ENCODE measurements at places on chromosomes 5 and 9.
A peak's percentile ranks its signal among the peaks of the same experiment; 100 is the strongest.

GRCh38 chr5:109029847-109030246 lies 282.1 kb downstream of the FER start:
- no peak for DNase-seq

- no peak for DNase-seq
These were observed 140.7 kb downstream of the MTX3 start for GRCh38 chr5:79850316-79850822.

GRCh38 chr5:143824851-143825720 lies 13.1 kb downstream of the HMHB1 start:
- DNase-seq = peak; percentile 87

DNA sequence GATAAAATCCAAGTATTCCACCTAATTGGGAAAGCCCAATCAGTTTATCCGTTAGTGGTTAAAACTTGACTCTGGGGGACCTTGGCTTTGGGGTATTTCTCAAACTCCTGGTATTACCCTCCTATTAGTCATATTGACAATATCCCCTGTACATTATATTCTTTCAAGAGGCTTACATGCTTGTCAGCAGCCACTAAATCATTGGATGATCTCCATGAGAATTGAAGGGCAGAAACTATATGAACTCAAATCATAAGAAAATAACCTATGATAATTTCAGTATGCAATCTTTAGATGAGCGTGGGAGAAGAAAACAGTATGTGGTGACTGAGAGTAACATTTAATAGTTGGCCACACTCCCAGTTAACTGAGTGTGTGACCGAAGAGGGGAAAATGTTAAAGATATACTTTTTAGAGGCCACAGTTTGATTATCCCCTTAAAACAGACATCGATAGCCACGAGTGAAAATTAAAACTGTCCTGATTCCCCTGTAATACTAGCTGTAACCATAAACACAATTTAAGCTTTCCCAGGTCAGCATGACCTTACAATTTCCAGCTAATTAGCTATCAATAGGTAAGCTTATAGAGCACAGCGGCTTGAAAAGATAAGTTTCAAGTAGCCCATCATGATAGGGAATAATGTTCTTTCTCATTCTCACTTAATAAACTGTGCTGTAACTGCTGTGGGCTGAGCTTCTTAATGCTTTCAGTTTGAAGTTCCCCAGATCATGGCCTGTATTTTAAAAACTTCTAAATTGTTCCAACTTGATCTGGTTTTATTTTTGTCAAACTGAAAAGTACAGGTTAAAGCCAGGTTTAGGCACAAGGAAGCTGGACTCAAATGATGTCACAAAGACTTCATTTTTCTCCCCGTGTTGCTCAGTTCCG lies 58.6 kb downstream of the PUM3 start:
- no peak for DNase-seq

GRCh38 chr9:135018306-135018915 lies 69.1 kb upstream of the OLFM1 start:
- no peak for DNase-seq

DNA sequence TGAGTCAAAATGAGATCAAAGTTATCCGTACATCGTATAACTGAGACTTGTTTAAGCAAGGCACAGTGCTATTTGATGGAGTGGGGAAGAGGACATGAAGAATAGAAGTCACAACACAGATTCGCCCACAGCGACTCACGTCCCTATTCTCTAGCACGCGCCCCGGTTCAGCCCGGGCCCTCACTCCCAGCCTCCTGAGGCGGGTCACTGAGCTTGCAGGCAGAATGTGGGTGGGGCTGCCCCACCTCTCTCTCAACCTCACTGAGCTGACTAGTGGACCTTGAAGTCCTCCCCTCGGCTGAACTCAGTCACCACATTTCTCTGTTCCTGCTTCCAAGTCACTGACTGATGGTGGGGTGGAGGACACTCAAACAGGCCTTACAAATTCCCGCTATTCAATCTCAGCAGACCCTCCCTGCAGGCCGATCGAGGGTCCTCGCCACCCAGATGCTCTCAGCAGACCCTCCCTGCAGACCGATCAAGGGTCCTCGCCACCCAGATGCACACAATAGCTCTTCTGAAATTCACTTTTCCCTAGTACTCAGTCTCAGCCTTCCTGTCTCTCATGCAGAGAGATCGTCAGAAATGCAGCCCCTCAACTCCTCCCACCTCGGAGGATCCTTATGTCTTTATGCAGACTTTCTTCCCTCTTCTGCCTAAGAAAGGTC lies 12.9 kb downstream of the GLDC start:
- no peak for DNase-seq

GRCh38 chr5:79694652-79695051 lies 5.0 kb downstream of the CMYA5 start:
- DNase-seq = no peak

GRCh38 chr5:84378420-84378819 lies 6.3 kb downstream of the EDIL3 start:
- no peak for DNase-seq

GRCh38 chr9:136678624-136679023 lies 8.6 kb downstream of the AGPAT2 start:
- DNase-seq = no peak

DNA sequence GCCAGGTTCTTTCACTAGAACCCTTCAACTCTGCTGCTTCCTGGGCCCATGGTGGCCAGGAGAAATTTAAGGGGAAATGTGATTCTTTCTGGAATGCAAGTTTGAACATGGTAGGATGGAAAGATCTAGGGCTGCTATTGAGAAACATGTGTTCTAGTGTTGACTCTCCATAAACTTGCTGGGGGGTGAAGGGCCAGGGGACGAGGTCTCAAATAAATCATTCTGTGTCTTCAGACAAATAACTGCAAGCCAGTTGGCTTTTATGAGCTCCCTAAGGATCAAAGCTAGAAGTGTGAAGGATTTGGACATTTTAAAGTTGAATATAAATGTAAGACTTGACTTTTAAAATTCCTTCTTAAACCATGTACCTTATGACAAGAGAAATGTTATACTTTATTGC lies 78.5 kb downstream of the ZNF366 start:
- DNase-seq = no peak

GRCh38 chr5:135030123-135030955 lies 3.7 kb downstream of the PITX1 start:
- no peak for DNase-seq

- no peak for DNase-seq
These were observed 6.6 kb upstream of the STC2 start for GRCh38 chr5:173334808-173335207.

DNA sequence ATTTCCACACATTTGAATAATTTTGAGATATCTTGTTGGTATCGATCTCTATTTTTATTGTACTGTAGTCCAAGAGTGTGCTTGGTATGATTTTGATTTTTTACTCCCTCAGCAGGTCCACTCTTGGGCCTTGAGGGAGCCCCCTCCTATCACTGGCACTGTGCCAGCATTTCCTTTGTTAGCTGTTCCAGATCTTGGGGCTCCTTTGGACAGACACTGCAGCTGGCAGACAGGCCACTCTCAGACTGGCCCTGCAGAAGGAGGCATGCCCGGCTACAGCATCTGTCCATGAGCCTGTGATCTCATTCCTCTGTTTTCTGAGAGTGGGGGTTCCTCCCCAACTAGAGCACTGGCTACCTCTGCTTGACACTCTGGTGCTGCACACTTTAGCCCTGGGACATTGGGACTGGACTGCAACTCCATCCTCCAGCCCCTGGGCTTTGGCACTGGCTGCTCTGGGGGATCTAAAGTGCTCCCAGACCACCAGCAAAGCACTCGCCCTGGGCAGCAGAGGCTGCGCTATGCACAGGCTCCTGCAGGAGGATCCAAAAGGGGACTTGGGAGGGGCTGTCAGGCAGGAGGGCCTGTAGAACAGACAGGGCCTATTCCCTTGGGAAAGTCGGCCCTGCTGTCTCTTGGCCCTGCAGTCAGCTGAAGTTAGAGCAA lies 271.3 kb upstream of the DMAC1 start:
- no peak for DNase-seq

- DNase-seq = no peak
These were observed 22.7 kb upstream of the CATSPER3 start for GRCh38 chr5:134945041-134945440.

- no peak for DNase-seq
These were observed 63.6 kb downstream of the ANXA1 start for GRCh38 chr9:73215249-73215648.

GRCh38 chr9:107504585-107505455 lies 15.3 kb upstream of the KLF4 start:
- DNase-seq = no peak

GRCh38 chr9:93268551-93269314 lies 84.8 kb downstream of the WNK2 start:
- DNase-seq = peak; percentile 7

DNA sequence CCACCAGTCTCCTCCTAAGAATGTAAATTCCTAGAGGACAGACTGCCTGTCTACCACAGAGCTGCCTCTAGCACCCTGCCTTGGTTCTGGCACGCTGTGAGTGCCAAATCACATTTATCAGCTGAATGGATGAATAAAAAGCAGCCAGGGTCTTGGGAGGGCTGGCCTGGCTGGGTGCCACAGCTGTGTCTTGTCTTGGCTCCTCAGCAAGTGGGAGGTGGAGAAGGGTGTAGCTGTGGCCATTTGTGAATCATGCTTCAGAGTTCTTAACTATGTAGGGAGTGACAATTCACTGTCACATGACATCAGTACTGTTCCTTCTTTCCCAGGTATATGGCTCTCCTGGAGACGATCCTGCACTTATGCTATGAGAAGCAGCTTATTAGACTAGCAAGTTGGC lies 70.6 kb downstream of the DCP2 start:
- no peak for DNase-seq

Data from activated CD4-positive, alpha-beta T cell treated with anti-CD3 and anti-CD28 coated beads, Interleukin-2, amount 50 U/mL, for 48 hours (primary cell).